ENCODE measurements at places on chromosomes 1 and 21. TPM values are rescaled to one million over a fixed set of nuclear protein-coding genes. Genes with fewer than 3 reads are reported as not detected.

The ZNF695 gene
- 0.63 TPM for total RNA-seq

The ZNF669 gene
- total RNA-seq: 22.3 TPM

The SH2D1B gene
- not detected for total RNA-seq

The PLA2G4A gene
- not detected for total RNA-seq

The PTPRC gene
- 367 TPM for total RNA-seq

The CACNA1S gene
- not detected for total RNA-seq

The KCNE2 gene
- total RNA-seq: not detected

The SPRR2G gene
- not detected for total RNA-seq

The NPPB gene
- total RNA-seq: not detected

The RIMKLA gene
- total RNA-seq: 2.1 TPM

The CELA3B gene
- total RNA-seq: not detected

The CD34 gene
- 0.04 TPM for total RNA-seq

The LCE1F gene
- total RNA-seq: not detected

The CDA gene
- not detected for total RNA-seq

The TMCO4 gene
- total RNA-seq: 20.6 TPM

The RSBN1 gene
- 15.0 TPM for total RNA-seq

The IGSF21 gene
- not detected for total RNA-seq

The AMY1C gene
- not detected for total RNA-seq

The PAX7 gene
- 0.07 TPM for total RNA-seq

The SLAMF6 gene
- 19.3 TPM for total RNA-seq

The GJA4 gene
- total RNA-seq: not detected

The DYNLT5 gene
- not detected for total RNA-seq

The AMY1A gene
- not detected for total RNA-seq

The HMGCL gene
- total RNA-seq: 25.6 TPM

The RORC gene
- total RNA-seq: not detected

The NCAM2 gene
- 0.18 TPM for total RNA-seq

The LCE1D gene
- total RNA-seq: not detected

The TNFRSF4 gene
- total RNA-seq: not detected

The GJC2 gene
- not detected for total RNA-seq

The UQCRHL gene
- 6.4 TPM for total RNA-seq

The CYB561D1 gene
- 6.2 TPM for total RNA-seq

The COL8A2 gene
- total RNA-seq: 0.04 TPM

The MSH4 gene
- total RNA-seq: not detected

The TTC39A gene
- not detected for total RNA-seq

The BRDT gene
- total RNA-seq: not detected

The L1TD1 gene
- not detected for total RNA-seq

The HORMAD1 gene
- total RNA-seq: 0.51 TPM

The ANKRD45 gene
- total RNA-seq: not detected

The AUNIP gene
- 7.2 TPM for total RNA-seq

The EXO1 gene
- 14.2 TPM for total RNA-seq

The LCE1C gene
- total RNA-seq: not detected

The EFNA3 gene
- total RNA-seq: 15.7 TPM

The WNT3A gene
- total RNA-seq: not detected

The SLAMF1 gene
- total RNA-seq: 0.30 TPM

The CLEC20A gene
- total RNA-seq: not detected

The PBX1 gene
- total RNA-seq: 0.51 TPM

The SSX2IP gene
- total RNA-seq: 21.4 TPM

The CA6 gene
- total RNA-seq: not detected

The NOS1AP gene
- not detected for total RNA-seq

The AIRE gene
- not detected for total RNA-seq

The SLC16A4 gene
- total RNA-seq: 51.4 TPM

The MXRA8 gene
- not detected for total RNA-seq

The GLRX2 gene
- 13.3 TPM for total RNA-seq

The TNFSF4 gene
- total RNA-seq: 0.26 TPM

The KCNJ9 gene
- total RNA-seq: not detected

The FBXO44 gene
- total RNA-seq: 0.87 TPM

The RHD gene
- not detected for total RNA-seq

The GJB4 gene
- total RNA-seq: not detected

The STPG1 gene
- 3.5 TPM for total RNA-seq

Data from Karpas-422 (cell line).